Endothelial cell of umbilical vein (primary cell): ENCODE measurements at places on chromosomes 1 and 21. TPM values are rescaled to one million over a fixed set of nuclear protein-coding genes. Genes with fewer than 3 reads are reported as not detected.

GRCh38 chr1:240967070-240967724 is 355.2 kb upstream of the GREM2 start:
- no peak overlapping the region for H3K27ac ChIP-seq
- H3K36me3 ChIP-seq, result no peaks in the 10 kb centered on the region
- no peaks in the 10 kb centered on the region for H3K4me1 ChIP-seq
- H3K4me3 ChIP-seq, result no peak overlapping the region

DNA sequence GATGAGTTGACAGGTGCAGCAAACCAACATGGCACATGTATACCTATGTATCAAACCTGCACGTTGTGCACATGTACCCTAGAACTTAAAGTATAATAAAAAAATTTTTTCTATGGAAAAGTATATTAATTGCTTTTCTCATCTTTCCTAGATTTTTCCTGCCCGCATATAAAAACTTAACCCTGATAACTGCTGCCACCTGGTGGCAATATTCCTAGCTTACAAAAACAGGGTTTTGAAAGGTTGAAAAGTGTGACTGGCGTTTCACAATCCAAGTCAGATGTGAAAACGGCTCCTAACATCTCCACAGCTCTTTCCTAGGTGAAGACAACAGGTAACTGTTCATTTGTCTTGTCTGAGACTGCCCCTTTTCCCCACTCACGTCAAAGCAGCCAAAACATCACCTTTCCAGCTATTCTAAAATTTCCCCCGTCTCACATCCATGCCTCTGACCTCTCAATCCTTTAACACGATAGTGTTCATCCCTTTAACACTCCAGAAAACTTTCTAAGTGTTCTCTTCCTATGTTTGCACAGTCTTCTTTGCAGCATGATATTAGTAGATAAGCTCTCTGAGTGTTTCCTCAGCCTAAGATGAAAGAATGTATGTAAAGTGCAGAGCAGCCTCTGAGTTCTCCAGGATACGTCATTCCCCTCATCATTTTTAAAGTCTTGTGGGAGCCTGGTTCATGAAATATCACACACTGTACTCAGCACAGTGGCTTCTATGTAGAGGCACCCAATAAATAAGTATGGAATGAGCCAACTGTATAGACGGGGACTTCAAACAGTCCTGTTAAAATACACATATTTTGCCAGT is 27.5 kb downstream of the OVGP1 start:
- H3K36me3 ChIP-seq, result no peaks in the 10 kb centered on the region
- no peaks in the 10 kb centered on the region for H3K27me3 ChIP-seq
- DNase-seq, result peak; percentile 46
- H3K27ac ChIP-seq, result no peak overlapping the region
- no peaks in the 10 kb centered on the region for H3K4me1 ChIP-seq
- H3K4me3 ChIP-seq, result no peak overlapping the region

DNA sequence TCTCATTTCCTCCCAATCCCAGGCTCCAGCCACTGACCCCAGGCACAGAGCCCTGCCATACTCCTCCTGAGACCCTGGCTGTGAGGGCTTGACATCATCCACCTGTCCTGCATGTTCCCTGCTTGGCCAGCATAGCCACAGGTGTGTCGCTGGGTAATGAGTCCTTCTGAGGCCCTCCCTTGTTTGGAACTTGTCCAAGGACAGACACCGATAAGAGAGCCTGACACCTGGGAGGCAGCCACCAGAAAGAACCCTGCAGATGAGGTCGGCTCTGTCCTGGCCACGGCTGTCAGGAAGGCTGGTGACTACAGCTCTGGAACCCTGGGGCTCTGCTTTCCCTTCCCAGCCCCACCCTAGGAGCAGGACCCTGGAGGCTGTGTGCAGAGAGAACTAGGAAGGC is 34.6 kb downstream of the TMEM63A start:
- H3K4me3 ChIP-seq, result no peak overlapping the region
- H3K27ac ChIP-seq, result no peak overlapping the region
- no peaks in the 10 kb centered on the region for H3K4me1 ChIP-seq
- DNase-seq, result no peak
- H3K27me3 ChIP-seq, result no peaks in the 10 kb centered on the region

- DNase-seq, result peak; percentile 17
- H3K27ac ChIP-seq, result no peak overlapping the region
- H3K36me3 ChIP-seq, result no peaks in the 10 kb centered on the region
Measured at GRCh38 chr1:119159111-119159510, 18.7 kb upstream of the WARS2 start.

GRCh38 chr1:29574871-29575270 is 338.5 kb downstream of the PTPRU start:
- no peaks in the 10 kb centered on the region for H3K36me3 ChIP-seq
- no peaks in the 10 kb centered on the region for H3K27me3 ChIP-seq
- no peak overlapping the region for H3K27ac ChIP-seq
- no peaks in the 10 kb centered on the region for H3K4me1 ChIP-seq
- DNase-seq, result no peak
- no peak overlapping the region for H3K4me3 ChIP-seq

DNA sequence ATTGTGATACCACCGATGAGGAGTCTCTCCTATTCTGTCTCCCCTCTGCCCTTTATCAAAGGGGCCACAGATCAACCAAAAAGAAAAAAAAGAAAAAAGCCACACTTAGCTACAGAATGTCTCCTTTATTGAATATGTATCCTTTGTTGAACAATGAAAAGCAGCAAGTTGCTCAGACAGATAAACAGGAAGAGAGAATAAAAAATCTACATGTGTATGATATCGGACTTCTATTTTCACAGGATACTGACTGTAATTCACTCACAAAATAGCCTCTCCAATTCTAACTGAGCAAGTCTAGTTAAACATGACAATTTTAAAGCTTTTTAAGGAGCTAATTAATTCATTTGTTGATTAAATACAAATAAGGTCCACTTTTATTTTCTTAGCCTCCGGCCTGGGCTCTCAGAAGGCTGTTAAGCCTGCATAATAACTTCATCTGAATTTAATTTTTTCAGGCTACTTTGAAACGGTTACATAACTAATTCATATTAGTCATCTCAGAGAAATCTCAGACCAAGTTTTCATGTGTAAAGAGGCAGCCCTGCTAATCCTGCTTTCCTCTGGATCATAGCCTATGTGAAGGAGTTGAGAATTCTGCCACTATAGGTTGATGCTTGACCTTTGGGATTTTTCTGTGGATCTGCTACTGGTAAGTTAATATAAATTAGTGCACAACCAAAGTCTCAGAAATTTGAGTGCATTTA is 304.1 kb upstream of the NR5A2 start:
- no peaks in the 10 kb centered on the region for H3K4me1 ChIP-seq
- H3K27me3 ChIP-seq, result no peaks in the 10 kb centered on the region
- peak; percentile 22 for DNase-seq
- no peak overlapping the region for H3K4me3 ChIP-seq
- H3K27ac ChIP-seq, result no peak overlapping the region

DNA sequence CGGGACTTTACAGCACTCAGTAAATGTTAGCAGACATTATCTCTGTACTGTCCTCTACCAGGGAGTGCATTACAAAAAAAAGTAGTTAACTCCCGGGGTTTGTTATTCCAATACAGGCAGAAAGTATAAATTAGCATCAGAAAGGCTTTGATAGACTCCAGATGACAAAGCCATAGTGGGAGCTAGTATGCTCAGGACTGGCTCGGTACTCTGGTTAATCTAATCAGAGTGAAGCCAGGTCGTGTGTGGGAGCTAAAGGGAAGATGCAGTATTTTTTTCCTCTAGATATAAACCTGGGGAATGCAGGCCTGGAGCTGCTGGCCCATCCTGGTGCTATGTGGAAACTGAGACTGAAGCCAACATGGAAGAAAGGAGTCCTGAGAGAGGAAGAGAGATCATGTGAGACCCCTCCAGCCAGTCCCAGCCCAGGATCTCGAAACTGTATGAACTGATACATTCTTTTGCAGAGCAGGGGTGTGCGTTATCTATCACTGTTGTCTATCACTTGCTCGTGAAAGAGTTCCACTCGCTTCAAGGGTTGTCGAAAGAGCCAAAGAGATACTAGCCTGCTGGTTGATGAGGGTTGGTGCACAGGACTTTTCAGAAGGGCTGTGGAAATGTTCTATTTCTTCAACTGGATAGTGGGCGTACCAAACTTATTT is 125.8 kb downstream of the PLPP3 start:
- no peak overlapping the region for H3K27ac ChIP-seq
- no peaks in the 10 kb centered on the region for H3K27me3 ChIP-seq
- H3K4me1 ChIP-seq, result peaks cover 23% of the 10 kb centered on the region
- no peak overlapping the region for H3K4me3 ChIP-seq

GRCh38 chr21:27033471-27033870 is 66.6 kb upstream of the ADAMTS5 start:
- DNase-seq, result no peak
- H3K4me1 ChIP-seq, result no peaks in the 10 kb centered on the region
- no peak overlapping the region for H3K27ac ChIP-seq
- no peaks in the 10 kb centered on the region for H3K36me3 ChIP-seq
- H3K27me3 ChIP-seq, result no peaks in the 10 kb centered on the region
- H3K4me3 ChIP-seq, result no peak overlapping the region

GRCh38 chr1:202567738-202568137 is 142.5 kb downstream of the SYT2 start:
- H3K27ac ChIP-seq, result no peak overlapping the region
- no peaks in the 10 kb centered on the region for H3K27me3 ChIP-seq
- H3K4me1 ChIP-seq, result no peaks in the 10 kb centered on the region

DNA sequence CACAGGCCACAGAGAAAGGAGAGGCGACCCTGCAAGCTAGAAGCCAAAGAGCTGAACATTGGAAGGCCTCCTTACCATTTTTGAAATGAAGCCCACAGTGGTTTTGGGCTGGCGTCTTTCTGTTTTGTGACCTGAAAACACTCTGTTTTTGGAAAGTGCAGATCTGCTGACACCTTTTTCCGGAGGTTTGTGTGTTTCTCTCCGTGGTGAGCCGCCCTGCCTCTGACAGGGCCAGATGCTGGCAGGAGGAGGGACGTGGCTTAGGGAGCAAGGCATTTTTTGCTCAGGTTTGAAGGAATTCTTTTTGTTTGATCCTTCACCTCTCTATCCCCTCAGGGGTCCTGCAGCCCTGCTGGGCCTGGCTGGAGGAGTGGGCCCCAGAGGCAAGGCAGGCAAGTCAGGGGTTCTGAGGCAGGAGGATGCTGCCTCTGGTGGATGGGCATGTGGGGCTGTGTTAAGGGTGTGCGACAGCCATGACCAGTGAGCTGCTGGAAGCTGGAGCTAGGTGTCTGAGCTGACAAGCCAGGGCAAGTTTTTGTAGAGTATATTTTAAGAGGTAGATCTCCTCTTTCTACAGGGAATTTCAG is 133.8 kb downstream of the CAMTA1 start:
- no peaks in the 10 kb centered on the region for H3K4me1 ChIP-seq

GRCh38 chr1:86502721-86503405 is 34.1 kb downstream of the CLCA1 start:
- no peak overlapping the region for H3K4me3 ChIP-seq
- H3K27me3 ChIP-seq, result no peaks in the 10 kb centered on the region
- H3K27ac ChIP-seq, result no peak overlapping the region
- H3K36me3 ChIP-seq, result no peaks in the 10 kb centered on the region
- peak; percentile 18 for DNase-seq

CYP4A22 gene
- not detected in 2 replicates for polyA plus RNA-seq

VHLL gene
- not detected in 2 replicates for polyA plus RNA-seq

WNT2B gene
- polyA plus RNA-seq, result 0.92 and 1.5 TPM in 2 replicates

NGF gene
- not detected in 2 replicates for polyA plus RNA-seq

CHAF1B gene
- polyA plus RNA-seq, result 5.4 and 7.0 TPM in 2 replicates

LMOD1 gene
- 0.08 and 0.19 TPM in 2 replicates for polyA plus RNA-seq

C1orf56 gene
- 3.0 and 3.6 TPM in 2 replicates for polyA plus RNA-seq
